ENCODE measurements at places on chromosomes 2 and 18. TPM values are rescaled to one million over a fixed set of nuclear protein-coding genes. Genes with fewer than 3 reads are reported as not detected.

- DNase-seq = no peak
These were observed 95.0 kb downstream of the DGKD start for GRCh38 chr2:233449081-233449901.

DNA sequence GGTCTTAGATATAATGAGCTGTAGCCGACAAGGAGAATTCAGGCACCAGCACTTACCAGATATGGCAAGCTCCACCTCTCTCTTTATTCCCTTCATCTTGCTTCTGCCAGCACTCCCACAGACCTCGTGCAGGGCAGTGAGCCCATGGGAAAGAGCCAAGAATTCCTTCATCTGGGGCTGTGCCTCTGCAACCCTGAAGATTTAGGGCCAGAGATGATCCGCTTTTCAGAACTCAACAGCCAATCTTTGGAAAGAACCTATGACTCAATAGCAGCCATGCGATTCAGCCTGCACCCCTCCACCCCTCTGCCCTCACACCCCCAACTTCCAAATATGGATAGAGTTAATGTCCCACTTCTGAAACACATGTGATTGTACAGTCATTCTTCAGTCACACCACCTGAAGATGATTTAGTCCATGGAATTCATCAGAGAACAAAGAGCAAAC lies 533.7 kb upstream of the TNP1 start:
- DNase-seq = no peak

DNA sequence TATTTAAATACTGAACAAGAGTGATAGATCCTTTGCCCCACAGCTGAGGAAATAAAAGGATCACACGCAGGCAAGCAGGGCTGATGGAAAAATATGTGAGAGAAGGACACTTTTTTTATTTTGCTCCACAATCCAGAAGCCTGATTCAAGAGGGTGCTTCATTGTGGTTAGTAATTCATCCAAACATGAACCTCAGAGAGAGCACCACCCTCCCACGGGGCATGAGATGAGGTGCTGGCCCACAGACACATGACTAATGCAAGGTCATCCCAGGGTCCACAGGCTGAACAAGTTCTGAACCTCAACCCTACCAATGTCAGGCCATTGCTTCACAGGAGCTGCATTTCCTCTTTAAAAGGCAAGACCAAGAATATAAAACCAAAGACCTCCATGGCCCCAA lies 239.6 kb downstream of the MREG start:
- no peak for DNase-seq

Gene SLC66A2
- total RNA-seq = 45.6 TPM

DNA sequence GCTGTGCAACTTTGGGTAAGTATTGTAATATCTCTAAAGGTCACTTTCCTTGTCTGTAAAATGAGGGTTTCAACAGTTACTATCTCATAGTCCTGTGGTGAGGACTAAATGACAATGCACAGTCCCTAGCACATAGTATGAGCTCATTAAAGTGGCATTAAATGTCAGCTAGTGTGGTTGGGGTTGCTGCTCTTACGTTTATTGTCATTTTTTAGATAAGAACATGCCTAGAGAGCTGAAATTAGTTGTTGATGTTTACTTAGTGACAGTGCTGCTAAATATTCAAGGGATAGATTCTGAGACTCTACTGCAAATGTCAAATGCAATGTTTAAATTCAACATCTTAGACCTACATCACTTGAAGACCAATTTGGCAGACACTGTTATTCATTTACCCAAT lies 356.1 kb upstream of the ETAA1 start:
- DNase-seq = no peak

DNA sequence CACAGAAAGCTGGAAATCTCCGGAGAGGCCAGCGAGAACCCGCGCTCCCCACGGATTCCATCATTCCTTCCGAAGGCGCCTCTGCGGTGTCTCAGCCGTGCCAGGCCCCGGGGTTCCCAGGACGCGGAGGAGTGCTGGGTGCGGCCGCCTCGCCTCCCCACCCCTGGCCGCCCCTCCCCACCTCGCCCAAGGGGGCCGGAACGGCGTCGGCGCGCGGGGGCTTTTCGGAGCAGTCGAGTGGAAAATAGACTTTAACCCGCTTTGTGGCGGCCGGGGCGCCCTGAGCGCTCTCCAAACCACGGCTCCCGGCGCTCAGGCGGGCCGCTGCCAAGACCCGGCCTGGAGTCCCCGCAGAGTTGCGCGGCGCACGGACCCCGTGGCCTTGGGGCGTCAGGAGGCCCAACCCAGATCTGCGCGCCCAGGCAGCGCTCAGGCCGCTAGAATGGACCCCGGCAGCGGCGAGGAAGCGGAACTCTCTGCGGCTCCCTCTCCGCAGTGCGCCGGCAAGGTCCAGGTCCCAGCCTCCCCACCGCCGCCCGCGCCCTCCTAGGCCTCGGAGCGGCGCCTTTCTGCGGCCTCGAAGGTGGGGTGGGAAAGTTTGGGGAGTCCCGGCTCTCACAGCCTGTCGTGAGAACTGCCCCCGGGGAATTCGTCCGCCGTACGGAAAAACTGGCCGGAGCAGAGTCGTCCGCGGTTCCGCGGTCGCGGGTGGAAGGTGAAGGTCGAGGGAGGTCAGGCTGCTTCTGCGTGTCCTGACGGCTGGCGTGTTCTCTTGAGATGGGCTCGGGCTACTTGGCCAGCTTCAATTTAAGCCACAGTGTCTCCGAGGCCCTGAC lies 1.2 kb upstream of the EMX1 start:
- peak; percentile 77 for DNase-seq

GRCh38 chr18:44409071-44409470 lies 271.6 kb upstream of the SETBP1 start:
- DNase-seq = no peak

Gene RAX
- not detected for total RNA-seq

DNA sequence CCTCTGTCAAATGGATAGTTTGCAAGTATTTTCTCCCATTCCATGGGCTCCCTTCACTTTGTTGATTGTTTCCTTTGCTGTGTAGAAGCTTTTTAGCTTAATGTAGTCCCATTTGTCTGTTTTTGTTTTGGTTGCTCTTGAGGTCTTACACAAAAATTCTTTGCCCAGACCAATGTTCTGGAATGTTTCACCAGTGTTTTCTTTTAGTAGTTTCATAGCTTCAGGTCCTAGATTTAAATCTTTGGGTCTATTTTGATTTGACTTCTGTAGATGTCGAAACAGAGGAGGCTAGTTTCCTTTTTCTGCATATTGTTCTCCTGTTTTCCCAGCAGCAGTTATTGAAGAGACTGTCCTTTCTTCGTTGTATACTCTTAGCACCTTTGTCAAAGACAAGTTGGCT lies 351.6 kb downstream of the PTPRM start:
- no peak for DNase-seq

GRCh38 chr2:168469281-168469988 lies 13.4 kb downstream of the CERS6 start:
- DNase-seq = no peak

Gene SMAD7
- total RNA-seq = 22.4 TPM

Gene SETBP1
- total RNA-seq = 22.6 TPM

Gene CD8B
- total RNA-seq = not detected

DNA sequence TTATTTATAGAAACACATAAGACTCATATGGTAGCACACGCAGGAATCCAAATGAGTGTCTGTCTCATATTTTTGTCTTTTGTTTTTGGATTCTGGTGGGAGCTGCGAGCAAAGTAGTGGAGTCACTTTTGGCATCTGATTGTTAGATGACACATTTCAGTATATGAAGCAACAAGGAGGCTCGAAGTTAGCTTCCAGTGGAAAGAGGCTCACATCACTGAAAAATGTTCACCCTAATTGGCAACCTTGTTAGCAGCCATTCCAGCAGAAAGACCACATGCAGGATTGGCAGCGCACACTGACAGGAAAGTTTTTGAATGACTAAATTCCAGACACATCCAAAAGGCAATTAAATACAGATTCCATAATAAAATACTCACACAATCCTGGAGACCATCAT lies 87.4 kb downstream of the MYT1L start:
- DNase-seq = no peak

Gene CPO
- total RNA-seq = not detected

DNA sequence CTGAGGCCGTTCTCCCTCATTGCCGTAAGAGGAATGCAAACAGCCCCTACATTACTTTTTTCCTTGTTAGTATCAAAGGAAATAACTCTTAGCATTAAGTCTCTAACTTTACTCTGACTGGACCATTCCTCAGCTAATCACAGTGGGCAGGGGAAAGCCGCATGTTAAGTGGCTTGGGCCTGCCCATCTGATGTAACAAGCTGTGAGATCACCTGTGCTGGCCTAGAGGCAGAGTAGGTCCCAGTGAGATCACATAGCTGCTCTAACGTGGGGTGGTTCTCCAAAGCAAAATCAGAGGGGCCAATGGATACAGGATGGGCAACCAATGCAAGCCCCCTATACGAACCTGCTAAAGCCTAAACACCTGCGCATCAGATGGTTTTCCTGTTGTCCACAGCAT lies 5.9 kb upstream of the MOCOS start:
- DNase-seq = no peak

Gene SCYGR4
- total RNA-seq = not detected

- peak; percentile 76 for DNase-seq
These were observed 14.1 kb downstream of the LAMA3 start for GRCh38 chr18:23703057-23703986.

DNA sequence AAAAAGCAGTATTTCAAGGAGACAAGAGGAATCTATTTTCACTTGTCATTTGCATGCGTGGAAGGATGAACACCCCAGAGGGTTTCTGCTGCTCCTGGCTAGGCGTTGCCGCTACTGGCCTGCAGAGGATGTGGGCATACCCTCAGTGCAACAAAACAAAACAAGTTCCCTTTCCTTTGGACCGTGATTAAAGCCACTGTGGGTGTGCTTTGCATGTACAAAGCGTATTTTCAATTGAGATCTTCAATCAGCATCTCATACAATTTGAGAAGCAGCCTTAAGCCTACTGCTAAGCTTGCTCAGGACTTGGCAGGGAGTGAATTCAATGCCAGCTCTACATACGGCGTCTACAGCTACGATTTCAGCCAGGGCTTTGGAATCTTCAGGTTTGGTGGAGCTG lies 298.4 kb downstream of the LPIN1 start:
- peak; percentile 79 for DNase-seq

GRCh38 chr2:10762651-10763460 lies 41.4 kb downstream of the ATP6V1C2 start:
- DNase-seq = no peak

GRCh38 chr18:48665654-48666053 lies 126.8 kb downstream of the CTIF start:
- DNase-seq = no peak

- no peak for DNase-seq
These were observed 12.3 kb downstream of the TOGARAM2 start for GRCh38 chr2:28993206-28993960.

Gene FASTKD2
- 39.1 TPM for total RNA-seq

Gene GPC1
- total RNA-seq = 6.6 TPM

DNA sequence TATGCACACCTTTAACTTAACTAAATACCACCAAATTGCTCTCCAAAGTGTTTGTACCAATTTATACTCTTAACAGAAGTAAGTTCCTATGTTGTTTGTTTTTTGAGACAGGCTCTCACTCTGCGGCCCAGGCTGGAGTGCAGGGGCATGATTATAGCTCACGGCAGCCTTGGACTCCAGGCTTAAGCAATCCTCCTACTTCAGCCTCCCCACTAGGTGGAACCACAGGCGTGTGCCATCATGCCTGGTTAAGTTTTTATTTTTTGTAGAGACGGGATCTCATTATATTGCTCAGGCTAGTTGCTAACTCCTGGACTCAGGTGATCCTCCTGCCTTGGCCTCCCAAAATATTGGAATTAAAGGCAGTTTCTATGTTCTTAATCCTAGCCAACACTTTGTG lies 13.1 kb upstream of the NAB1 start:
- DNase-seq = peak; percentile 58

Gene AQP12A
- not detected for total RNA-seq

DNA sequence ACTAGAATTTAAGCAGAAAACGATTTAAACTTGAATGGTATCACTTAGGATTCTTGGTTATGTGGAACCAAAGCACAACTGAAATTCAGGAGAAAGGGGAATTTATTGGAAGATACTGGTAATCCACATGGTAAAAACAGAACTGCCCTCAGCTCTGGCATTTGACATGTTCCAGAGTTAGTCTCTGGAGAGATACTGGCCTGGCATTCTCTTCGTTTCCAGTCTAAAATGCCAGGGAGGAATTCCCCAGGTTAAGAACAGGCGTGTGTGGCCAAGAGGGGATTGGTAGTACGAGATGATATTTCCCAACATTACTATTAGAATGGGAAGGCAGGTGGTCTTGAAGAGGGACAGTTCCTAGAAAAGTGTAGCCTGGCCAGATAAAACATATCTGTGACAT lies 68.5 kb upstream of the TXNDC2 start:
- DNase-seq = no peak

Gene GDF7
- total RNA-seq = 0.26 TPM

DNA sequence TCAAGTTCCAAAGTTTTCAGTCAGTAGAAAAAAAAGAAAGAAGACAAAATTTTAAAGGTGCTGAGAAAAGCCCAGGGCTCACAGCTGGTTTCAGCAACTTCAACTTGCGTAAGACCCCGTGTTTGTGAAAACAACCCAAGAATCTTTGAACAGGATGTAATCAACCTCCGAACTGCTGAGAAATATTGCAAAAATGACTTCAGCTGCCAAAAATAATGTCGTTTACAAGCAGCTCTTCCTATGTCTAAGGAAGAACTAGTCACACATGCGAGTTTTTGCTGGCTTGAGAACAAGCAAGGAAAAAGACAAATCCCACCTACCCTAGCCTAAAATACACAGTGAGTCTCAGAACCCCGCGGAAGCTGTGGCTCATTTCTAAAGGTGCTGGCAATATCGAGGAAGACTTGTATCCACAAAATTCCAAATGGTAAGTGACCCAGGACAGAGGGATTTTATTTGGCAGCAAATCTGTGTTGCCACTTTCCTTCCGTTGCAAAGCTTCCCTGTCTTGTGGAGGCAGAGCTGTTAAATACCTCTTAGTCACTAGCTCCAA lies 59.8 kb upstream of the SLC8A1 start:
- no peak for DNase-seq

DNA sequence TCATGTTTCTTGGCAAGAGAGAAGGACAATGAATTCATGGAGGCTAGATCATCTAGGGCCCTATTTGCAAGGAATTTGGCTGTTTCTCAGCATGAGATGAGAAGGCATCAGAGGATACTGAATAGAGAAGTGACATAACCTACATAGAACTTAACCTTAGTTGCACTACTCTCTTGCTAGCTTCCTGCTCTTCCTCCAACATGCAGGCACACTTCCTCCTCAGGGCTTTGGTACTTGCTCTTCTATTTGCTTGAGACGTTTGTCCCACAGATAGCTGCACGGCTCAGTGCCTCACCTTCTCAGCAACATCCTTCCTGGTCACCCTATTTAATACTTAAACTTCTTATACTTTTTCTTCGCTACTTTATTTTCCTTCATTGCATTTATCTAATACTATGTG lies 20.0 kb upstream of the LANCL1 start:
- DNase-seq = no peak

GRCh38 chr2:62074233-62074632 lies 121.7 kb upstream of the B3GNT2 start:
- DNase-seq = no peak

- peak; percentile 65 for DNase-seq
These were observed 70.8 kb downstream of the RAPGEF4 start for GRCh38 chr2:172806493-172806892.

DNA sequence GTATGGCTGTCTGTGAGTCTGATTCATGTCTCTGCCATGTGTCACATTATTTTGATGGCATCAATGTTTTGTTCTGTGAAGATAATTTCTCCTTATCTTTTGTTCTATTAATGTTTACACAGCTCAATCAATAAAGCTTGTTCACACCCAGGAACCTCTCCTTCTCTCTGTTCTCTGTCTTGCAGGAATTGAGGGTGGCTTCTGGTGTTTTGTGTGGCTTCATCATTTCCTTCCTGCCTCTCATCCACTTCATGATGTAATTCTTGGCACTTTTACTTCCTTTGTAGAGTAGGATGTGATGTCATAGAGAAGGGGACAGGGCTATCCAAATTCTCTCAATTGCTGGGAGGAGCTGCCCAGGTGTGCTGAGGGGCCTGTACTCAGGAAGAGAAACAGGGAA lies 27.2 kb downstream of the ASXL3 start:
- DNase-seq = no peak

Gene CD226
- total RNA-seq = 121 TPM
